ENCODE measurements at places on chromosomes 6 and 20.

GRCh38 chr20:37243937-37244571 lies 17.6 kb downstream of the GHRH start:
- DNase-seq: no peak

DNA sequence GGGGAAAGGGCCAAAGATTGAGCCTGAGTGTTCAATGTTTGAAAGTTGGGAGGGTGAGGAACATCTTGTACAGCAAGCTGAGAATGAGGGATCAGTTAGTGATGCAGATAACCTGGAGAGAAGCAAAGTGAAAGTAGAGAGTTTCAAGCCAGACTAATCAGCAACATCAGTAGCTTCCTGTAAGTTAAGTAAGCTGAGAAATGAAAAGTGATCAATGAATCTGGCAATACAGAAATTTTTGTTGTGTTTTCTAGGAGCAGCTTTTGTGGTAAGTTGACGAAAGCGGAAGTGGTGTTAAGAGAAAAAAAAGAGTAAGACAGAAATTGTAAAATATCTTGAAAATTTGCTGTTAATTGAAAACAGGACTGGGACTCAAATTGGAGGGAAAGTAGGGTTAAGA lies 855.5 kb upstream of the MAP3K7 start:
- no peak for DNase-seq

GRCh38 chr6:137708481-137708880 lies 158.6 kb upstream of the TNFAIP3 start:
- no peak for DNase-seq

DNA sequence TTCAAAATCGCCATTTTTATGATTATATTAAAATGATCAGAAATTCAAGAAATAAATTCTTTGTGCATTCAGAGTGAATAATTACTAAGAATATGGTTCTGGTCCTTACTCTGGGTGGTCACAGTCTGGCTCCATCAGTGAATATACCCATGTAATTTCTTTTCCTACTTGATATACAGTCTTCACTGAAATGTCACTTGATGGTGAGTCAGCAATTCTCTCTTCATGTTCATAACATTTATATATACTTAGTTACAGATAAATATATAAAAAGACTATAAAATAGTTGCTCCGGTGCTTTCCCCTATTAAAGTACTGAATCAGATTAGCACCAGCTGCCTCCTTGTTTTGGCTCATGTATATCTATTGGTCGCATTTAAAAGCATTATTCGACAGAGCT lies 56.4 kb upstream of the MTRF1L start:
- DNase-seq: no peak

GRCh38 chr20:60727425-60727824 lies 524.6 kb upstream of the CDH4 start:
- DNase-seq: no peak

DNA sequence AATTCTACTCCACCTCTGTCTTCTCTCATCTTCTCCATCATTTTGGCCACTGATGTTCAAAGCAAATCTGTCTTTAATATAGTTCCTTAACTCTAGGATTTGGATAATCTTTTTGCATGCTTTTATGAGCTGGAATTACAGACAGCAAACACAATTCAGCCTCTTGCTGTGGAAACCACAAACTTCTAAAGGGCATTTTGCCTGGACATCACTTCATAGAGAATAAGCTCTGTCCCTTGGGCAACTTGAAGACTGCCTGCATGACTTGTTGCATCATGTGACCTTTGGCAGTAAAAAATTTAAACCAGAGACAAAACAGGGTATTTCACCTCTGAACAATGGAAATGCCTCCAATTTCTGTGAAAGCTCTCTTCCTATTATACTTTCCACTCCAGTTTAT lies 74.1 kb upstream of the HDDC2 start:
- no peak for DNase-seq

DNA sequence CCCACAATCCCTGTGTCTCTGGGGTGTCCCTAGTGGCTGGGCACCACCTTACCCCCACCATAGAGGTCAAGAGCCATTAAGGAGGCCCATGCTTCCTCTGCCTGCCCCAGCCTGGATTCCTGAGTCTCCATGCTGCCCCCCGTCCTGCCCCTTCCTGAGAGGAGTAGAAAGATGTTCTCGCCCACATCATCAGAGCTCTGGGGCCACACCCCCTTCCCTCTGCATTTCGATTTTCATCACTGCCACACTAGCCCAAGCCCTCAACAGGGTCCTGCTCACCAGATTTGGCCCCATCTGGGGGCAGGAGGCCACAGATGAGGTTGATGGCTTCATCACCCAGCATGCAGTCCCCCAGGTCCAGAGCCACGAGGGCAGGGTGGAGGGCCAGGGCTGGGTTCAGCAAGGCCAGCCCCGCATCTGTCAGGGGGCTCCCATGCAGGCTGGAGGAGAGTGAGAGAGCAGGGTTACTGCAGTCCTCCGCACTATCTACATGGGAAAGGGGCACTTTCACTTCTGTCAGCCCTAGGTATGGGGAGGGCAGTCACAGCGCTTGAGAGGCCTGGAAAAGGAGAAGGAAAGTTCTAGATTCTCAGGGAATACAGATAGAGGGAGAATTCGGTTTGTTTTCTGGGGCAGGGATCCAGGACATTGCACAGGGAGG lies 1.5 kb downstream of the LRRC73 start:
- no peak for DNase-seq

GRCh38 chr6:42925248-42925857 lies 3.9 kb upstream of the CNPY3 start:
- DNase-seq: no peak
